ENCODE measurements at places on chromosomes 7 and 10. TPM values are rescaled to one million over a fixed set of nuclear protein-coding genes. Genes with fewer than 3 reads are reported as not detected.

Gene CLDN4
- total RNA-seq = 0.93 TPM

Gene NSUN5
- total RNA-seq = 11.9 TPM

Gene PNLIPRP3
- total RNA-seq = not detected

Gene TRA2A
- 29.8 TPM for total RNA-seq

Gene UNC5B
- total RNA-seq = 19.5 TPM

Gene CLIP2
- 73.6 TPM for total RNA-seq

Gene CYP2C8
- not detected for total RNA-seq

Gene MBLAC1
- total RNA-seq = 2.3 TPM

Gene LRGUK
- total RNA-seq = 0.34 TPM

DNA sequence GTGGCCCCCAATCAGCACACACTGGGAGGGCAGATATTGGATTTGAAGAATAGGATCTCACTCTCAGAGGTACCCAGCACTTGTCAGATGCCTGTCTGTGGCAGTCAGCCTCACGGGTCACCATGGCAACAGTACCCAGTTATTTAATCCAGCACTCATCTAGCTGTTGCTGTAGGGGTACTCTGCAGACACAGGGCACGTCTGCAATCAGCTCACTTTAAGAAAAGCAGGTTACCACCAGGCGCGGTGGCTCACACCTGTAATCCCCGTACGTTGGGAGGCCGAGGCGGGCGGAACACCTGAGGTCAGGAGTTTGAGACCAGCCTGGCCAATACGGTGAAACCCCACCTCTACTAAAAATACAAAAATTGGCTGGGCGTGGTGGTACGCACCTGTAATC, 11.9 kb downstream of the SFXN4 start:
- no peak for DNase-seq

GRCh38 chr7:130268463-130269317, 2.0 kb downstream of the CPA2 start:
- DNase-seq = no peak

DNA sequence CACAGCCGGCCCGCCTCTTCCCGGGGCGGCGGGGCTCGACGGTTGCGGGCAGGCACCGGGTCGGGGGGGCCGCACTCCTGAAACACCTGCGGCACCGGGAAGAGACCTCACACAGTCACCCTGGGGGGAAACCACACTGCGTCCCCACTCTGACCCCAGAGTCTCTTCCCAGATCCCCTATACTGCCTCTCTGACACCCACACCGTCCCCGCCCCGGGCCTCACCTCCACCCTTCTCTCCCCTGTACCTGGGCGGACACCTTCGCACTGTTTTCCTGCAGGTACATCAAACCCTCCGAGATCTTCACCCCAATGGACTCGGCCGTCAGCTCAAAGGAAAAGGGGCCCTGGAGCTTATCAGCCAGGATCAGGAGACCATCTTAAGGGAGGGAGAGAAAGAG, 3.4 kb upstream of the GAL3ST4 start:
- DNase-seq = no peak

DNA sequence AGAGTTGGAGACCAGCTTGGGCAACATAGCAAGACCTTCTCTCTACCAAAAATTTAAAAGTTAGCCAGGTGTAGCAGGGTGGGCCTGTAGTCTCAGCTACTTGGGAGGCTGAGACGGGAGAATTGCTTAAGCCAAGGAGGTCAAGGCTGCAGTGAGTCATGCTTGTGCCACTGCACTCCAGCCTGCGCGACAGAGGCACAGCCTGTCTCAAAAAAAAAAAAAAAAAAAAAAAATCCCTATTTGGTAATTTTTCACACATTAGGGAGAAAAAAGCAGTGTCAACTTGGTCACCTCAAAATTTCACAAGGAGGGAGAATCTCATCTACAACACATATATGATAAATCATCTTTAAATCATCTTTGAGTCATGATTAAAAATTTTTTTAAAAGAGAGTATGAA, 6.4 kb upstream of the ZNF398 start:
- no peak for DNase-seq

DNA sequence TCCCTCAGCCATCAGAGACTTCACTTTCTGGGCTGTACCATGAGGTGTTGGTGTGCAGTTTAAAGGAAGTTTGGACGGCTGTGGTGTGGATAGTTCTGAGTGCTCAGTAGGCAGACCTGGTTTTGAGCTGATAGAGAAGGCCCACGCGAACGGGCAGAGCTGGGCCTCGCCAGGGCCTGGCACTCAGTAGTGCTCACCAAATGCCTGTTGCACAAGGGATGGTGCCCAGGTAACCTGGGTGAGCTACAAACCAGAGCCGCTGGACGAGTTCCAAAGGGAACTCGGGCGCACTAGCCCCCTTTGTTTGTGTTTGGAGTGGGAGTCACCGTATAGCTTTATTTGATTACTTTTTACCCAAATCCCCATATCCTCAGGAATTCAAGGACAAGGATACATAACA, 95.5 kb downstream of the LHPP start:
- DNase-seq = no peak

GRCh38 chr10:47363781-47364180, 15.6 kb downstream of the RBP3 start:
- DNase-seq = no peak

- no peak for DNase-seq
These were observed 39.4 kb downstream of the MGAM2 start for GRCh38 chr7:142150869-142151268.

- DNase-seq = no peak
These were observed 572.2 kb downstream of the INHBA start for GRCh38 chr7:41130561-41131236.

GRCh38 chr7:43506460-43506859, 76.4 kb upstream of the STK17A start:
- no peak for DNase-seq

DNA sequence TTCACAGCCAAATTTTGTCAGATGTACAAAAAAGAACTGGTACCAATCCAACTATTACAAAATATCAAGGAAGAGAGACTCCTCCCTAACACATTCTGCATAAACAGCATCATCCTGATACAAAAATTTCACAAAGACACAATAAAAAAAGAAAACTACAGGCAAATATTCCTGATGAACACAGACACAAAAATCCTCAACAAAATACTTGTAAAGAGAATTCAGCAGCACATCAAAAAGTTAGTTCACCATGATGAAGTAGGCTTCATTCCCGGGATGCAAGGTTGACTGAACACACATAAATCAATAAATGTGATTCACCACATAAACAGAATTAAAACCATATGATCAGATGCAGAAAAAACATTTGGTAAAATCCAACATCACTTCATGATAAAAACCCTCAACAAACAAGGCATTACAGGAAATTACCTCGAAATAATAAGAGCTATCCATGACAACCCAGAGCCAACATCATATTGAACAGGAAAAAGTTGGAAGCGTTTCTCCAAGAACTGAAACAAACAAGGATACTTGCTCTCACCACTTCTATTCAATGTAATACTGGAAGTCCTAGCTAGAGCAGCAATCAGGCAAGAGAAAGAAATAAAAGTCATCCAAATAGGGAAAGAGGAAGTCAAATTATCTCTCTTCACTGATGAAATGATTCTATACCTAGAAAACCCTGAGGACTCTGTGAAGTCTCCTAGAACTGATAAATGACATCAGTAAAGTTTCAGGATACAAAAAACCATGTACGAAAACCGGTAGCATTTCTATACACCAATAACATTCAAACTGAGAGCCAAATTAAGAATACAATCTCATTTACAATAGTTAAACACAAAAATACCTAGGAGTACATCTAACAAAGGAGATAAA, 223.1 kb downstream of the REEP3 start:
- no peak for DNase-seq

- DNase-seq = no peak
These were observed 90.3 kb downstream of the INPP5A start for GRCh38 chr10:132627666-132628531.

DNA sequence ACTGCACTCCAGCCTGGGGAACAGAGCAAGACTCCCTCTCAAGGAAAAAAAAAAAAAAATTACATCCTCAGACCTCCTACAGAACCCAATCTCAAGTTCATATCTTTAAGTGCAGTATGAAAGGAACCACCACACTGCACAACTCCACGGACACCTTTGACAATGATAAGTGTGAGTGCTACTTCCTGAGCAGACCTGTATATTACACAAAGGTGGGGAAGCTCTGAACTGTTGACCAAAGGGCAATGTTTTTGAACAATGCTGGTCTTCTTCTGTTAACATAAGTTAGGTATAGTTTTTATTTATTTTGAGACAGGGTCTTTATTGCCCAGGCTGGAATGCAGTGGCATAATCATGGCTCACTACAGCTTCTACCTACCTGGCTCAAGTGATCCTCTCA, 54.1 kb upstream of the RNF148 start:
- no peak for DNase-seq

DNA sequence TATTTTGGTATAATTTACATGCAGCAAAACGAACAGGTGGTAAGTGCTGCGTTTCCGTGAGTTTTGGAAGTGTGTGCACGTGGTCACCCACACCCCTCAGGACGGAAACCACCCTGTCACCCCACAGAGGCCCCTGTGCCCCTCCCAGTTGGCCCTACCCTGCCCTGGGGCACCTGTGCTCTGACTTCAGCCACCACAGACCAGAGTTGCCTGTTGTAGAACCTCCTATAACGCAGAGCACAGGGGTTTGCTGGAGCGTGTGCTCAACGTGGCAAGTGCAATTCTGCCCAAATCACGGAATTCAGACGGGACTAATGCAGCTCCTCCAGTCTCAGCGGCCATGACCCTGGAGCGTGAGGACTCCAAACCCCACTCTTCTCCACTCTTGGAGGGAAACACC, 9.6 kb upstream of the CFAP46 start:
- DNase-seq = no peak

GRCh38 chr10:110775020-110775375, 96.7 kb upstream of the PDCD4 start:
- no peak for DNase-seq

DNA sequence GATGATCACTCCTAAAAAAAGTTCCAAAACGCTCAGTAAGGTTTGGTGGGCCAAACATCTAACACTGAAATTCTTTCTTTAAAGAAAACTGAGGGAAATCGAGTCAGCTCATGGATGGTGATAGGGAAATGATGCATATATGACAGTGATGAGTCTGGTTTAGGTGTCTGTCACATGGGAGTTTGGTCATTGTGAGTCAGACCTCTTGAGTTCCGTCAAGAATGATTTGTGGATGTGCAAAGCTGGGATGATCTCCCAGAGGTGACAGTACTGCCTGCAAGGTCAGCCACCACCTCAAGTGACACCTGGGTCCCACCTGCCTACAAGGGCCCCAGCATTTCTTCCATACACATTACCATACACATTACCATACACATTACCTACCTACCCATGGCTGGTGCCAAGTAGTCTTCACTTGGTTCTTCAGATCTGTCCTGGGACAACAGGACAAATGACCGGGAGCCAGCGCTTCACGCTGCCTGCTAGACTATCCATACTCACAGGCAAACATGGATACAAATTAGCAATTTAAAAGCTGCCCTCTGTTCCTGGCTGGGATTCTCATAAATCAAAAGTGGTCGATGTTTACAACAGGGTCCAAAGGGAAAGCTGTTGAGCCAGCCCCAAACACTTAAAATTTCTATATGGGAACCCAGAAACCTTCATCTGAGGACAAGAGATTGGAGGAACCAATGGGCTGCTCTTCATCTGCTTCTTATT, 128.4 kb downstream of the ADAM12 start:
- DNase-seq = no peak

- DNase-seq = no peak
These were observed 49.5 kb downstream of the FAM53B start for GRCh38 chr10:124694481-124695220.

DNA sequence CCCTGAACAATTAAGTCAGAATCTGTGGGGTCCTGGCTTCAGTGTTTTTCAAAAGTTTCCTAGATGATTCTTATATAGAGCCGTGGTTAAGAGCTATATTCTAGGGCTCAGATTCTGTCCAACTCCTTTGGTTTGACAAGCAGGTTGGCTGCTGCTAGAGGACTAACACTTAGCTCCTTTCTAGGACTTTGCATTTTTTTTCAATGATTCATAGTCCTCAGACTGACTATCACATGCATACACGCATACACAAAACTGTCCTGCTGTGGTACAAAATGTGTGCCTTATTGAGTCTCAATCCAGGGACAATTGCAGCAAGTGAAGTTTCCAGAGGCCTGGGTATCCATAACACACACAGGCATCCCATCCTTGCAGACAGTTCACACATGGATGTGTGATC, 392.0 kb downstream of the NRG3 start:
- no peak for DNase-seq

- DNase-seq = no peak
These were observed 130.4 kb upstream of the AUTS2 start for GRCh38 chr7:69467826-69468225.

DNA sequence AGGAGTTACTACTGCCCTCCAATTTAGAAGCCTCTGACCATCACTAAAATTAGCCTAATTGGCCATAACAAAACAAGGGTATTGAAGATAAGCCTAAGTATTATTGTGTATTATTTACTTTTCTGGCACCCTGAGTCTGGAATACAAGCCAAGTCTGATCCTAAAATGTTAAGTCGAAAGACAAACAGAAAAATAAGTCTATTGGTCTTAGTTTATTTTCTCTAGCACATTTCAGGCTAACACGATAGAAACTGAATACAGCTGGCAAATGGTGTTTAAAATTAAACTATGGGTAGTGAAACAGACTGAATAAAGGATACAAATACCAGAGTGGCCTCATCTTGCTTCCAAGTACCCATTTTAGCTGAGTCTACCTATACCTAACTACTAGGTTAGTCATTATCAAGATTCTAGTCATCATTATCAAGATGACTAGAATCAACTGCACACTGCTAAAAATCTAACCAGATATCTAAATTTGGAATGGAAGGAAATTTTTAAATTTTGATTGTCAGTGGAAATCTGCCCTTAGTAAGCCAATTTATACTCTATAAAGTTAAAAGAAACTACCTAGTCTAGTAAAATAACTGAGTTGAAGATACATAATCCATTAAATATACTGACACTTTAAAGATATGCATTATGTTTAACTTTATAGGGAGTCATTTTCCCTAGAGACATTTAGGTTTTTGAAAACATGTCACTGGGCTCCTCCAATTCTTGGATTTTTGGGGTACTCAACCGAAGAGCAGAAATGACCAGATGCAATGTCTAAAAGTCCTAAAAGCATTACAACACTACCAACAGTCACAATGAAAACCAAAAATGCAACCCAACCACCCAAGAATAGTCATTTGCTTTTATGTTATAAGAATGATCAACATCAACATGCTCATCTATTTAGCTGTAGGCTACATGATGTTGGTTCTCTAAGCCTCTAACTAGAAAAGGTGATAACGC, 80.9 kb downstream of the NT5C2 start:
- no peak for DNase-seq

DNA sequence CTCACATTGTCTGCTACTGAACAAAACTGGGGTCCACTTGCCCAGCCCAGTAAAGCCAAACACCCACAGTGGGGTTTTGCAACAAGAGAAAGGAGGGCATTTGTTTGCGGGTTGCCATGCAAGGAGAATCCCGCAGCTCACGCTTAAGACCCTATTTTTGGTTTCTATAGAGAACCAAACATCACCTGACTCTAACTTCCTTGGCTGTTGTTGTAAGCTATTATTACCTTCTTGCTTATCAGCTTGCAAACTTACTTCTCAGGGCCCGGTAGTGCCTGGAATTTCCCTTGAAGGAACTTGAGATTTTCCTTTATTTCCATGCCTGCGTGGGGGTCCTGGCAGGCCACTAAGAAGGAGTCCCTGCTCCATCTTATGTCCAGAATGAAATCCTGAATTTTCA, 20.7 kb downstream of the IFIT3 start:
- no peak for DNase-seq

GRCh38 chr10:126342680-126343079, 45.6 kb downstream of the ADAM12 start:
- no peak for DNase-seq

Data from glomerular endothelial cell (primary cell).